Osteoblast (primary cell): ENCODE measurements at places on chromosomes 12 and 14. TPM values are rescaled to one million over a fixed set of nuclear protein-coding genes. Genes with fewer than 3 reads are reported as not detected.
A peak's percentile ranks its signal among the peaks of the same experiment; 100 is the strongest.

Gene PPP1R13B
- 3.3 and 4.4 TPM in 2 replicates for total RNA-seq

Gene KCNJ8
- total RNA-seq = 5.1 and 9.1 TPM in 2 replicates

Gene NKX2-1
- total RNA-seq = not detected in 2 replicates

Gene DAO
- not detected in 2 replicates for total RNA-seq

Gene PZP
- total RNA-seq = not detected in 2 replicates

Gene PRPH
- under 0.01 TPM in 1 of 2 replicates, not detected in the other for total RNA-seq

Gene SCN8A
- 24.5 and 26.4 TPM in 2 replicates for total RNA-seq

Gene RFLNA
- 15.9 and 16.2 TPM in 2 replicates for total RNA-seq

GRCh38 chr12:106281056-106281782 is 21.3 kb upstream of the TCP11L2 start:
- no peak for DNase-seq

DNA sequence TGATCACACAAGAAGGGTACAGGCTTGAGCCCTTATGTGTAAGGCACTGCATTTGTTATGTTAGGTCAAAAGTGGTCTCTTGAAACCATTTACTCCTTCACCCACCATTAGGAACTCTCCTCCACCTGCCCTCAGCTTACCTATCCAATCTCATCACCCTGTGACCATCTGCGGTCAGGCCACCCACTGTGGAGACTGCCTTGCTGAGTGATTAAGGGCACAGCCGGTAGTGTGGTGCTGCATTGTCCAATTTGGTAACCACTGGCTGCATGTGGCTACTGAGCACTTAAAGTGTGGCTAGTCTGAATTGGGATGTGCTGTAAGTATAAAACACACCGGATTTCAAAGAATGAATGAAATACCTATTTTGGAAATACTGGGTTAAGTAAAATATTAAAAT is 177.1 kb upstream of the PARP11 start:
- DNase-seq = no peak

DNA sequence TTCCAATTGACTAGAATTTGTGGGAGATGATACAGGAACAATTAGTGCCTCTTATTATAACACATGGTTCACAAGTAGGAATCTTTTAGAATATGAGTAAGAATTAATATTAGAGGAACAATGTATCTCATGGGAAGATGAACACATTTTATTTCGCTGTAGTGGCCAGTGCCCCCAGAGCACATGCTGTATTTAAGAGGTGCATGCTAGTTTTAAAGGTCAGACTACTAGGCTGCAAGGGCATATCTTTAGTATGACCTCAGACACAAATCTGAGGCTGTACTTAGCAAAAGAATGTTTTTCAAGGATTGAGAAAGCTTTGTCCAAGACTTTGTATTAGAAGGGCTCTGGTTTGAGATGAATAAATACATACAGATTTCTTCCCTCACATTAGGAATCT is 586.9 kb downstream of the CCER1 start:
- DNase-seq = no peak

DNA sequence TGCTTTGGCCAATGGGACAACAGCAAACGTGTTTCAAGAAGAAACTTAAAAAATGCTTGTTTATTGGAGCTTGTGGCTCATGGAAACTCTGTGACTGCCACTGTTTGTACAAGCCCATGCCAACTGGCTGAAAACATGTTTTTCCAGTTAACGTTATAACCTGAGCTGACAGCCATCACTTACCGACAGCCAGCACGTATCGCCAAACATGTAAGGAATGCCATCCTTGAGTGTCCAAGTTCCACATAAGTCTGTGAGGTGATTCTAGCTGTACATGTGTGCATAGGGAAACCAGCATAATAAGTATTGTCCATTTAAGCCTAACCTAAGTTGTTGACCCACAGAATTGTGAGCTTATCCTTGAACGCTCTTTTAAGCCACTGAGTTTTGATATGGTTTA is 596.9 kb downstream of the TRHDE start:
- DNase-seq = no peak

- DNase-seq = no peak
Measured at GRCh38 chr12:66589095-66589494, 89.8 kb downstream of the GRIP1 start.

DNA sequence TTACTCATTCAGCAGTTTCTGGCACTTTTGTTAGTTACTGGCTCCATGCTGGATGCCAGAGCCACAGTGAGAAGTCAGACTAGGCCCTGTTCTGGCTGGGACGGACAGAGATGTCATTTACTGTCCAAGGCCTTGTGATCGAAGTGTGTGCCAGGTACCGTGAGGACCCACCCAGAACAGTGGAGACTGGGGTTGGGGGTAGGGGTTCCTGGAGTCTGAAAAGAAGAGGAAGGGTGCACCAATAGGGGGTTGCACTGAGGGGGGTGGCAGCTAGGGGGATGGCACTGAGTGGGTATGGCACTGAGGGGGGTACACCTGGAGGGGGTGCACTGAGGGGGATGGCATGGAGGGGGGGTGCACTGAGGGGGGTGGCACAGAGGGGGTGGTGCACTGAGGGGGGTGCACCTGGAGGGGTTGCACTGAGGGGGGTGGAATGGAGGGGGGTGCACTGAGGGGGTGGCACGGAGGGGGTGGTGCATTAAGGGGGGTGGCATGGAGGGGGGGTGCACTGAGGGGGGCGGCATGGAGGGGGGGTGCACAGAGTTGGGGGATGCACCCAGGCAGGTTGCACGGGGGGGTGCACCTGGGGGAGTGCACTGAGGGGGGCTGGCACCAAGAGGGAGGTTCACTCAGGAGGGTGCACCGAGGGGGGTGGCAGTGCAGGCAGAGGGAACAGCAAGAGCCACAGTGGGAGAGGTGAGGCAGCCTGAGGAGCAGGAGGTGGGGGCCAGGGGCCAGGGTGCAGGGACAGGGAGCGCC is 10.6 kb upstream of the CYP46A1 start:
- peak; percentile 68 for DNase-seq

DNA sequence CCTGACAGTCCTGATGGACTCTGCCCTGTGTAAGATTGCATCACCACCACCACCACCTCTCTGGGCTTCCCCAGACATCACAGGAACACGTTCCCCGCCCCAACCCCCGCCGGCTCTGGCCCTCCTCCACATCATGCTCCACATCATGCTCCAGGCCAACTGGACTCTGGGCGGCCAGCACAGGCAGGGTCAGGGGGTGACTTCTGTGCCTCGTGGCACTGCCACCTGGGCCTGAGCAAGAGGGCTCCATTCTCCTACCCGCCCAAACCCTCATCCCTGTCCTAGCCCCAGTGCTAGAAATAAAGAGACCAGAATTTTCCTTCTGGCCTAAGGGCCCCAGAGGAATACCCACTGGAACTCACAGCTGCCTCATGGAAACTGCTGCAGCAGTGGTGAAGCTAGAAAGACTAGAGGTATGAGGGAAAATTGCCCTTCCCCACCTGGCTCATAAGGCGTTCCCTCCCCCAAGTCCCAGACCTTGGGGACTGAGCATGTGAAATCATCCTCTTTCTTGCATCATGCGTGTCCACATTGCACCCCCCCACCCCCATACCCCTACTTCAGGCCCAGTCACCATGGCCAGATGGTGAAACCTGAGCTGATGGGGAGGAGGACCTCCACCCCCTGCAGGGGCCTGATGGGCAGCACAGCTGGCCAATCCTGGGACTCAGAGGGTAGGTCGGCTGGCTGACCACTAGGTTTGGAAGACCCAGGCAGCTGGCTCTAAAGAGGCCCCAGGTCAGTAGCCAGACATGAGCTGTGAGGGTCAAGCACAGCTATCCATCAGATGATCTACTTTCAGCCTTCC is at the start of gene INHBE:
INHBE (plus strand) TSS at position 742 of the 808 bp plus-strand sequence. CDS start 230 bp downstream, outside the sequence.
- DNase-seq = peak; percentile 76

- peak; percentile 98 for DNase-seq
Measured at GRCh38 chr12:3304436-3305165, 186.4 kb upstream of the PRMT8 start.

GRCh38 chr14:35819591-35820540 is 6.3 kb upstream of the BRMS1L start:
- DNase-seq = no peak

DNA sequence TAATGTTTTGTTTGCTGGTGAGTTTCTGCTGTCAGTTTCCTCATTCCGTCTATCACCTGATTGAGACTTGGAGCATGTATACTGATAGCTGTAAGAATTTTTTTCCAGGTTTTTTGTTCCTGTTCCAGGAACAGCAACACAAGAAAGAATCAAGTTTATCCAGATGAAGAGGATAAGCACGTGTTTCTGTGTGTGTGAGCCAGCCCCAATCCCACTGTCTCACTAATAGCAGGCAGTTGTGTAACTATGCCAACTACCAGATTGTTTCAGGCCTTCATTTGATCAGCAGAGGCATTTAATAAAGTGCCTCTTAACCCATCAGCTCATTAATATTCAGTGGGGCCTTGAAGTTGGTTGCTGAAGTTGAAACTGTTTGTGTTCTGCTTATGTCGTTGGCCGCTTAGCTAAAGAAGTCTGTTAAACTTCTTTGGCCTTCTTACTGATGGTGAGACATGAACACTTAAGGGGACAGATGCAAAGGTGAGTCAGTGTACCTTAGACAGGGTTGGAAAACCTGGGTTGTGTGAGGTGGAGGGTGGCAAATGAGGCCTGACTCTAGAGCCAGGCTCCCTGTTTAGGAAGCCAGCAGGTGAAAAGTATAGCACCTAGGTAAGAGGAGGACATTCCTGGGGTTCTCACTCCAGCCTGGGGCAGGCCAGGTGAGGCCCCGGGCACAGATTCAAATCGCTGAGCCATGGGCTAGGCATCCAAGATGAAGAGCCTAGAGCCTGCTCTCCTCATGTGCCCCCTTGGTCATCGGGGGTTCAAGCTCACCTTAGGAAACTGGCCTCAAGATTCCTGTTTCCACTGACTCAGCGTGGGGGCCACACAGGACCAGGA is 3.7 kb downstream of the ANKRD13A start:
- peak; percentile 53 for DNase-seq

DNA sequence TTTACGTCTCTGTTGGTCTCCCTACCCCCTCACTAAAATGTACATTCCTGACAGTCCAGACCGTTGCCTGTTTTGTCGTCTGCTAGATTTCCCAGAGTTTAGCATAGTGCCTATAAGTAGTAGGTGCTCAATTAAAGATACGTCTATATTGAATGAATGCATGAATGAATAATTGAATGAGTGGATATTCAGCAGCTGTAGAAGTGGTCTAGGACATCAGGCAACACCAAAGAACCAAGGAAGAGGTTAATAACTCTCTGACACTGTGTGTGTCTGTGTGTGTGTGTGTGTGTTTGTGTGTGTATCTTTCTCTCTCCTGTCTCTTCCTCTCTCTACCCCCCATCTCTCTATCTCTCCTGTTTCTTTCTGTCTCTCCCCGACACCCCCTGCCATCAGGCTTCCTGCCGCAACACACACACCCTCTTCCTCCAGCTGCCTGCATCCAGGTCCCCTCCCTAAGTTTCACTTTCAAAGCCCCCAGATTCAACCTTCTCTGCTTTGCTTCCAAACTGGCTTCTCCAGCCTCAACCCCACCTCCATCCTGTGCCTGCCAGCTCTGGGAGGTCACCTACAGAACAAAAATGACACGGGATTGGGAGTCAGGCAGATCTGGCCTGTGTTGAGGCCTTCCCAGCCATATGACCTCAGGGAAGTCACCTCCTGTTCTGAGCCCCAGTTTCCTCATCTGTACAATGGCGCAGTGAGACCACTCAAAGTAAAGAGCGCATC is 119.9 kb upstream of the NCOR2 start:
- DNase-seq = peak; percentile 38

GRCh38 chr12:295132-295531 is 32.5 kb upstream of the SLC6A13 start:
- no peak for DNase-seq

GRCh38 chr12:67662910-67663538 is 14.5 kb downstream of the DYRK2 start:
- DNase-seq = peak; percentile 45

GRCh38 chr12:1857821-1858220 is 37.5 kb downstream of the LRTM2 start:
- DNase-seq = no peak

DNA sequence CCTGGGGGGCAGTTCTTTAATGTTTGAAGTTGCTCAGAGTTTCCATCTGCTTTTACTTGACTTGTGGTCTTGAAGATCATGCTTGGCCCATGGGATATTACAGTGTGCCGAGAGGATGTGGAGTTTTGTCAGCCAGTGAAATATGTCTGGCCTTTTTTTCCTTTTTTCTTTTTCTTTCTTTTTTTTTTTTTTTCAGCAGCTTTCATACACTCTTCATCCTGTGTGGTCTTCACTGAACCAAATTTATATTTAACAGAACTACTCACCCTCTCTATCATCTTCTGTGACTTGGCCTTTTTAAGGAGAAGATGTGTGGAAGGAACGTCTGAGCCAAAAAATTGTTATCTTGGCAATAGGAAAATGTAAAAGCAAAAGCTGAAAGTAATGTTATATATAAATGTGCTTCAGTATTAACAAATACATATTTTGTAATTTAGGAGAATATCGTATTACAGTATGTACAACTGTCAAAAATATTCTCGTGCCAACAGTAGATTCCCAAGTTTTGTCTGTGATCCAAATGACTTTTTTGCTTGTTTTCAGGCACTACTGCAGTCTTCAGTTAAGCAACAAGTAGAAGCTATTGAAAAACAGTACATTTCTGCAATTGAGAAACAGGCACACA is 200.6 kb downstream of the CCDC91 start:
- DNase-seq = no peak

GRCh38 chr14:96150214-96150613 is 54.4 kb upstream of the BDKRB2 start:
- DNase-seq = no peak

DNA sequence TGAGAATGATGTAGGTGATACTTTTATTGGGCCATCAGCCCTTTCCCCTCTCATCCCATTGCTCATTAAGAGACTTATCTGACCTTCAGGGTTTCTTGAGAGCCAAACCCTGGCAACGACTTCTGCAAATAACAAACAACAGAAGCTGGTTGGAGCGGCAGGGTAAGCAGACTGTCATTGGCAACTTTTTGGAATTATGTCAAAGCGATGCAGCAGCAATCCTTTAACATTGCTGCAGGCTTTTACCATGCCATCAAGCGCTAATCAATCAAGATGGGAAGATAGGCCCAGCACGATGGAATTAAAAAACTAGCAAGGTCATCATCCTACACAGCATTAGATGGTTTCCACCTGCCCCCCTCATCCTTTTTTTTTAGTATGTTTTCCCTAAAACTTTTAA is 406.1 kb upstream of the PDE3A start:
- DNase-seq = no peak

- DNase-seq = no peak
Measured at GRCh38 chr14:93784878-93785277, 3.4 kb downstream of the PRIMA1 start.

DNA sequence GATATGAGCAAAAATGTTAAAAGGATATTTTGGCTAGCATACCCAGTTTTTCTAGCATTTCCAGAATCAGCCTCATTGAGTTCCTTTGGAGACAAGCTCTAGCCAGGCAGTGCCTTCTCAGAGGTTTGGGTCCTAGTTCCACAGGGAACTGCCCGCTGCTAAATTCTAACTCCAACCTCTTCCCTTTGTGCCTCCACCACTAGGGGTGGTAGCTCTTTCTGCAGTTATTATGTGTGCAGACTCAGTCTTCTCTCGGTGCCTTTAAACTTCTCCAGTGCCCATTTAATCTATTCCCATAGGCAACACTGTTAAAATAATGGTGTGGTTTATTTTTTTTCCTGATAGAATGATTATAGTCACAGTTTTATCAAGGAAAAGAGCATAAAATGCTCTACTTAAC is 21.5 kb upstream of the SLC25A3 start:
- no peak for DNase-seq
